ENCODE measurements at places on chromosomes 11 and 22.

DNA sequence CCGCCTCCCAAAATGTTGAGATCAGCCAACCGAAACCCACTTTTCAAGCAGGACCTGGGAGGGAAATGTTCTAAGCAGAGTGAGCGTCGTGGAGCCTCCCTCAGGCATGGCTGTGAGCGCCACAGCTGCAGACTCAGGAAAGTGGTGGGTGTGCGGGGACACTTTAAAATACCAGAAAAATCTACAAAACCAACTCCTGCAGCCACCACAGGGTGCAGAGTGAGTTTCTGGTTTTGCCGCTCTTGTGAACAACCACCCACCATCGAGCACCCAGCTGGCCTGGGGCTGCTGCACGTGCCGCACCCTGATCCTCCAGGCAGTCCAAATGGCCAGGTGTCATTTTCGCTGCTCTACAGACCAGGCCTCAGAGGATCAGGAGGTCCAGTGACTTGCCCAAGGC is 46.9 kb downstream of the CELSR1 start:
- no peak for DNase-seq

GRCh38 chr11:115912484-115912945 is 408.3 kb upstream of the CADM1 start:
- DNase-seq: no peak

DNA sequence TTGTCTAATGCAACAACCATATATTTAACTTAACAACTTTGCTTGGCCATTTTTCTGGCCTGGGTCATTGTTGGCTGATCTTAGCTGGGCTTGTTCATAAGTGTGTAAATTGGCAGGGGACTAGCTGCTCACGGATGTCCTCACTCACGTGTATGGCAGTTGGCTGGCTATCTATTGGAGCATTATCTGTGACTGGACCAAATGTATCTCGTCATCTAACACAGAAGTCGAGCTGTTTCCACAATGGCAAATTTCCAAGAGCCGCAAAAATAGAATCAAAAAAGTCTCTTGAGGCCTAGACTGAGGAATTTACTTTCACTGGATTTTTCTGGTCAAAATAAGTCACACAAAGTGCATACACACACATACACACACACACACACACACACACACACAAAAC is 893.3 kb downstream of the FAM181B start:
- peak; percentile 1 for DNase-seq

DNA sequence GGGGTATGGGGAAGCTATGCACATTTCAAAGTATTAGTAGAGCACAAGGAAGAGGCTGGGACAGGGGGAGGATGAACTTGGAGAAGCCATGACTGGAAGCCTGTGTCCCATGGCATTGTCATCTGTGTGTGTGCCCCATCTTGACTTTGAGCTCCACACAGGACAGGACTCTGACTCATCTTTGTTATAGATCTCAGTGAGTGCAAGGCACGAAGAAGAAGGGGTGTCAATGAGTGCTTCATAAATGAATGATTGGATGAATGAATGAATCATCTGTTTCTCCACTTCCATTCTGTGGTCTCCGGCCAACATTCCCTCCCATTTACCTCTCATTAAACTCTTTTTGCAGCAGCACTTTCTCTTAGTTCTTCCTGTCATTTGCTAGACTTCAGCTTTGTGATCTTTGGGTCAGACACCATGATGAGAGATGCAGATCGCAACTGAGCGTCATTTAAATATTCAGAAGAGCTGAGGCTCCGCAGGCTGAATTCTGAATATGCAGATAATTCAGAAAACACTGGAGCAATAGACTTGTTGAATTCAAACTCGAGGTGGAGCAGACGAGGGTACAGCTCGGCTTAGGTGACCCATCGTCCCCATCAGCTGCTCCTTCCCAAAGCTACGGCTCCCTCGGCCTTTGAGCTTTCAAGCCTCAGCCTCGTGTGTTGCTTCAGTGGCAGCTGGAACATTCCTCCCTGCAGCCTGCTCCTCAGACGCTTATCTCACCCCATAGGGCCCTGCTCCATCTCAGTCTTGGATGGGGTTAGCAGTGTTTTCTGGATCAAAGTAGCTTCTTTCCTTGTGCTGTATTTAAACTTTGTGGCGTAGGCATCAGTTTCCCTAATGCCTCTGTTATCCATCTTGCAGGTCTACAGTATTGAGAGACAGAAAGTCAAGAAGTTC is 30.8 kb downstream of the APOL3 start:
- no peak for DNase-seq

DNA sequence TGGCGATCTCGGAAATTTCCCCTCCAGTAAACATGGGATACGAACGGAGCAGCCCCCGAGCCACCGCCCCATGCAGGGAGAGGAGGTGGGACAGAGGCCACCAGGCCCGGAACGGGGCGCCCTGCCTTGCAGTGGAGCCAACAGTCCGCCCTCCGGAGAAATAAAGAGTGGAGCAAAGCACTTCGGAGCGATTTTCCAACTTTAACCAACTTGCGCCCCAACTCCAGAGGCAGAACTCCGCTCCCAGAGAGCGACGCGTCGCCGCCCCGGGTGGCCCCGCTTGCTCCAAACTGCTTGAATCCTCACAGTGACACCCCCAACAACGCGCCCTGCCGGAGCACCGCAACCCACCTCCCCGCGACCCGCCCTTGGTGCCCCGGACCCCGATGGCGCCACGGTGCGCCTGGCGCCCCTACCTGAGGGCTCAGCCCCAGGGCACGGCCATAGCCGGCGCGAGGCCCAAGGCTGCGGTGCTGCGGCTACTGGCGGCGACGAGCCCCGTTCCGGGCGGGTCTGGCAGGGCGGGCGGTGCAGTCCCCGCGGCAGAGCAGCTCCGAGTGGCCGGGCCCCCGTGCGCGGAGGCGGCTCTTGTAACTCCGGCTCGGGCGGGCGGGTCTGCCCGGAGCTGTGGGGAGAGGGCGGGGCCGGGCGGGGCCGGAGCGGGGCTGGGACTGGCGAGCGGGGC is at the start of gene AHNAK:
Gene AHNAK, minus strand, starts transcription at position 563 of the 685 bp plus-strand sequence. CDS start 10,708 bp downstream, outside the sequence.
- no peak for DNase-seq

DNA sequence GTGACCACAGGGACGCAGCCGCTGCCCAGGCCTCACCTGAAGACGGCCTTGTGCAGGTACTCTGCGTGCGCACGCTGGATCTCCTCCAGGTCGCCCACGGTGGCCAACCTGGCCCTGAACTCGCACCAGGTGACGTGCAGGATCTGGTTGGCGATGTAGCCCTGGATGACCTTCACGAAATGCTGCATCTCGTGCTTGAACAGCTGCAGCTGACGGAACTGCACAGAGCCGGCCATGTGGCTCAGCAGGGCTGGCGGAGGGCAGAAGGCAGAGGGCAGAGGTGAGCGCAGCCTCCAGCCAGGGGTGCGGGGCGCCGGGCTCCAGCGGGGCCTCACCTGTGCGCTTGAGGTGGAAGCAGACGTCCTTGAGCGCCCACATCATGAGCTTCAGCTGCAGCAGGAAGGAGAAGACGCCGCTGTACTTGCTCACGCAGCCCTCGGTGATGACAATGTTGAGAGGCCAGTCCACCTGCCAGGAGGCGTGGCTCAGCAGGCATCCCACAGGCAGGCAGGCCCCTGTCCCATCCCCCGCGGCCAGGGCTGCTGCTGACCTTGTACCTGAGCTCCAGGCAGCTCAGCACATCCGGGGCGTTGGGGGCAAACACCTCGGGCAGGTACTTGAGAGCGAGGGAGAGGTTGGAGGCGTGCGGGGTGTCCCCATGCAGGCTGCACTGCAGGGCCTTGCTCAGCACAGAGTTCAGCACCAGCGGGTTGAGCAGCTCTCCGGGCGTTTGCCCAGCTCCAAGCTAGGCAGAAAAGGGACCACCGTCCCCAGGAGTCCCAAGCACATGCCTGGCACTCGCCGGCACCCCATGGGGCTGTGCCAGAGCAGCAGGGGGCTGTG is 17.6 kb downstream of the SELENOO start:
- no peak for DNase-seq

GRCh38 chr11:62264004-62264403 is 6.0 kb upstream of the SCGB2A2 start:
- DNase-seq: no peak

DNA sequence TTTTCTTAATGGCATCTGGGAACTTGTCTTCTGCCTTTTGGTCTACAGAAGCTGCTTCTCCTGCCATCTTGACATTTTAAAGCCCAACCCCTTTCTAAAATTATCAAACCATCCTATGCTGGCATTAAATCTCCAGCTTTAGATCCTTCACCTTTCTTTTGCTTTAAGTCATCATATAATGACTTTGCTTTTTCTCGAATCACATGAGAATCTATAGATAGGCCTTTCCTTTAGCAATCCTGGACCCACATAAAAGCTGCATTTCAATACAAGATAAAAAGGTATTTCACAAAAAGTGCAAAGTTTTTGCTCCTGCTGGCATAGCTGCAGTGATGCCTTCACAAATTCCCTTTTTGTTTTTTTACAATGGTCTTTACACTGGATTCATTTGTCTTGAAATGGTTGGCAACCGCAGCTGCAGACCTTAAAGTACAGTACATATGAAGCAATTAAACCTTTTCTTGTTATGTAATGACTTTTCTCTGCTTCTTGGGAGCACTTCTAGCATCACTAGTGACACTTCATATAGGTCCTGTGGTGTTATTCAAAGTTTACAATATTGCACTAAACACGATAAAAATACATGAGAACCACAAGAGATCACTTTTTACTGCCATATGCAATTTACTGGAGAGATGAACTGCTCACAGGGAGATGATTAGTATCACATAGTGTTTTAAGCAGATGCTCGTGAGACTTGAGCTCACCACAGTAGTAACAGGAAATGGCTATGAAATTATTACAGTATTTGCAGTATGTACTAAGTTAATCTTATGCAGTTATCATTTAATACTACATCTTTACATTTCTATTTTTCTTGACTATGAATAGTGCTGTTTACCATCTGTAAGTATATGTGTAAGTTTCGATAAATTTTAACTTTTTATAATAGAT is 41.6 kb downstream of the ACER3 start:
- no peak for DNase-seq

DNA sequence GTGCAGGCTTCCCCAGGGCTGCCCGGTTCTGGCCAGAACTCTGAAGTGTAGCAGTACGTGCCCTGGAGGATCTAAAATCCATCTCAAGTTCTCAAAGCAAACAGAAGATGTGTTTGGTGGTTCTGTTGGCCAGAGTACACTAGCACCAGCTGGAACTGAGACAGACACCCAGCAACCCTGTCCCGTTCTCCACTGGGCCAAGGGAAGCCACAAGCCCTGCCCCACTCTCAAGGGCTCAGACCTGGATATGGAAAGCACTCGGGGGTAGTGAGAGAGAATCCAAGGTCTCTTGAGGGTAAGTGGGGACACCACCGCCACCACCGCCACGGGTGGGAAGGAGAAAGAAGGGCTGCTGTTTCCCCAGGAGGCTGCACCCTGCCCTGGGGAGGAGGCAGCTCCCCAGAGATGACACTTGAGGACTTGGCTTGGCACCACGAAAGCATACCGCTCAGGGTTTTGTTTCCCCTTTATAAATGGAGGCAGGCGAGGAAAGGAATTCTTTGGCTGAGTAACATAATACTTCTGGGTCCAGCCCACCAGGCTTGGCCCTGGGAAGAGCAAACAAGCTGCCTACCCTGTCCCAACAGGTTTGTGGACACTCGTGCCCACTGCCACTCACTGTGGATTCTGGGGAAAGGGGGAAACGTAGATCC is 56.1 kb upstream of the POU2AF1 start:
- DNase-seq: no peak

GRCh38 chr11:32262367-32262766 is 171.5 kb downstream of the RCN1 start:
- no peak for DNase-seq

- DNase-seq: no peak
These were observed 108.3 kb upstream of the KIRREL3 start for GRCh38 chr11:127108838-127109237.

DNA sequence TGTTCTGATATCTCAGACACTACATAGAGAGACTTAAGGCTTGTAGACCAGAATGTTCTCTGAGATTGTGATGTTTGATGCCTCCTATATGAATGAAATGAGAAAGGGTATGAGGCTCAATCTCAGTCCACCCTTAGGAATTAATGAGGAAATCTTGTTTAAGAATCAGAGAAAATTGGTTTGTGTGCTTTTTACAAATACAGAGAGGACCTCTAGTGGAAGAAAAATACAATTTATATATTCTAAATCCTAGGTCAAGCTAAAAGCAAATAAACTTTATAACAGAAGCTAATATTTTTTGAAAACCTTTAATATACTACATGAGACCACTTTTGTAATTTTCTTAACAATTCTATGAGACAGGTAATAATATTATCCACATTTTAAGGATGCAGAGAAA is 5.0 kb upstream of the OR52H1 start:
- DNase-seq: no peak

DNA sequence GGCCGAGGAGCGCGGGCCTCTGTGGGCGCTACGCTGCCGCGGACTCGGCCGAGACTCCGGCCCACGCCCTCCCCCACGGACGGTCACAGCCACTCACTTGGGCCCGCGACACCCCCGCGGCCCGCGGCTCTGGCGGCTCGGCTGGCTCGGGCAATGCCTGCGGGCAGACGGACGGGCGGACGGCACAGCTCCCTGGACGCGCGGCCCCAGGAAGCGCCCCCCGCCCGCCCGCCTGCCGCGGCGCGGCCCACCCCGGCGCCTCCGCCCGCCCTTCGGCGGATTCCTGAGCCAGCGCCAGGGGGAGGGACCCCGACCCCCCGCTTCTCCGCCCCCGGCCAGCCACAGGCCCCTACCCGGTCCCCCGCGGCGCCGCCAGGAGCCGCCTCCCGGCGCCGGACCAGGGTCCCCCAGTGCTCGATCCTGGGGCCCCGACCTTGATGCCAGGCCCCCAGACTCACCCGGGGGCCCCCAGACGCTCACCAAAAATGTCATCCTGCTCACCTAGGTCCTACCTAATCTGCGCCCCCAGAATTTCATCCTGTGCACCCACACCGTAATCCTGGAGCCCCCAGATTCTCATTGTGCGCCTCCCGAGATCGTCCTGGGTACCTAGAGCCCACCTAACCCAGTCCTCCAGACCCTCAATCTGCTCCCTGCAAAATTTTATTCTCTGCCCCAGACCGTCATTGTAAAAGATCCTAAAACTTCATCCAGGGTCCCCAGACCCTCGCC is at the start of gene EFEMP2:
Gene EFEMP2, minus strand, starts transcription at position 215 of the 732 bp plus-strand sequence. CDS start 446 bp downstream, outside the sequence.
- no peak for DNase-seq

- no peak for DNase-seq
These were observed 38.2 kb downstream of the BMAL1 start for GRCh38 chr11:13315517-13316432.

DNA sequence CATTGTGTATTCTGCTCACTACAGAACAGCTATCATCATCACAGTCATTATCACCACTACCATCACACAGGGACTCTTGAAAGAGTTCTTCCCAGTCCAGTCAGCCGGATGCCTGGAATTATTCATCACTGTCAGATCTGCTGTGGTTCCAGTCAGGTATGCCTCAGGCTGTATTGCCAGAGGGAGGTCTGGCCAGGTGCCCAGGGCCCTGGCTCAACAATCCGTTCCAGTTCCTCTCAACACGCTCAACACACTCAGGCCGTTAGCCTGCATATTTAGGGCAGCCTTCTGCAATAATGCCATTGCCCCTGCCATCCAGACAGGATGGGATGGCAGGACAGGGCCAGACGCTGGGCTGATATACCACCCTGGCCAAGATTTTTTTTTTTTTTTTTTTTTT is 28.6 kb upstream of the RASL10A start:
- peak; percentile 93 for DNase-seq

DNA sequence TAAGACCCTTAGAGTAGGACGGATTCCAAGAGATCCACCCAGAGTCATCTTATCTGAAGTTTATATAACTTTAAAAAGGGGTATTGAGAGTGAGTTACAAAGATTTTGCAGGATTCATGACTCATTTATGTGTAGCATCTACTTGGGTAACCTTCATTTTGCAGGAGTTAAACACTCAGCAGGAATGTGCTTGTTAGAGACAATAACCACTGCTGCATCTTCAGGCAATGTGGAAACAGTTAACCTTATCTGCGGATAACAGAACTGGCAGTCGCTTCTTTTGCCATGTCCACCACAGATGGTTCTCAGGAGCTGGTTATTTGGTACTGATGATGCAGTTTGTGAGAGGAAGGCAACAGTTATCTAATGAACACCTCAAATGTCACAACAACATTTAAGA is 417.9 kb upstream of the DDI1 start:
- no peak for DNase-seq
